ENCODE measurements at places on chromosomes 6 and 20. TPM values are rescaled to one million over a fixed set of nuclear protein-coding genes. Genes with fewer than 3 reads are reported as not detected.

GRCh38 chr6:34386316-34387137 lies 5.9 kb downstream of the NUDT3 start:
- DNase-seq, result peak; percentile 27

TAP1 gene
- 8.6 TPM for polyA plus RNA-seq

SASH1 gene
- polyA plus RNA-seq, result 42.5 TPM

DNA sequence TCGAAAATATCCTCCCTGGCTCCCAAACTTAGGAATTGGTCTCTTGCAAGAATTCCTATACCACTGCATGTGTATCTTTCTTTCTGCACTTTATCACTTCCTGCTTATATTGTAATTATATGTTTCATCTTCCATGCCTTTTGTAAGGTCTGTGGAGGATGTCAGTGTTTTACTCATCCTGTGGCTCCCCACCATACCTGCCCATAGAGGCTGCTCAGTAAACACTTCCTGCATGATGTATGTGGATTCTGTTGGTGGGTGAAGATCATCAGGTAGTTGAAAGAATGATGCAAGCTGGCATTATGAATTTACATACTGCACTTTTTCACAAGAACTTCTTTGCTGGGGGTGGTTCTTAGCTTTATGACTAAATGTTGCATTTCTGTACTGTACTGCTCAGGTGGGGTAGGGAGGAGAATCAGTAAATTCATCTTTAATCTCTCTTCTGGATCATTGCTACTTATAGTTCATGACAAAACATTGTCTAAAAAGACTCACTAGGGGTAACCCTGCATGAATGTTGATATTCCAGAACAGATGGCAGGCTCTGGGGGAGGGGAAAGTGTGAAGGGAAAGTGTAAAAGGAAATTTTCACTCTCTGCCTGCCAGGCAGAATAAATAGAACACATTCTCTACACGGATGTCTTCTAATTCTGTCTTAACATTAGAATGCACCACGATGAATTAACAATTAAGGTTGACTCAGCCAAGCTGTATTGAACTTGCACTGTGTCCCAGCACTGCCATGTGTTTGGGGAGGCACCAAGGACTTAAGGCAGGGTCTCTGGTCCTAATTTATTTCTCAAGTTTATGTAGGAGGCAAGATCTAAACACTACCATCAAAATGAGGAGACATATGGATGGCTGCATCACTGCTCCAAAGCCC lies 36.0 kb upstream of the KLHL31 start:
- peak; percentile 67 for DNase-seq

ARG1 gene
- polyA plus RNA-seq, result 0.31 TPM

- no peak for DNase-seq
These were observed 9.7 kb upstream of the IBTK start for GRCh38 chr6:82257088-82257774.

GRCh38 chr6:41659935-41660334 lies 21.7 kb downstream of the MDFI start:
- DNase-seq, result no peak

DNA sequence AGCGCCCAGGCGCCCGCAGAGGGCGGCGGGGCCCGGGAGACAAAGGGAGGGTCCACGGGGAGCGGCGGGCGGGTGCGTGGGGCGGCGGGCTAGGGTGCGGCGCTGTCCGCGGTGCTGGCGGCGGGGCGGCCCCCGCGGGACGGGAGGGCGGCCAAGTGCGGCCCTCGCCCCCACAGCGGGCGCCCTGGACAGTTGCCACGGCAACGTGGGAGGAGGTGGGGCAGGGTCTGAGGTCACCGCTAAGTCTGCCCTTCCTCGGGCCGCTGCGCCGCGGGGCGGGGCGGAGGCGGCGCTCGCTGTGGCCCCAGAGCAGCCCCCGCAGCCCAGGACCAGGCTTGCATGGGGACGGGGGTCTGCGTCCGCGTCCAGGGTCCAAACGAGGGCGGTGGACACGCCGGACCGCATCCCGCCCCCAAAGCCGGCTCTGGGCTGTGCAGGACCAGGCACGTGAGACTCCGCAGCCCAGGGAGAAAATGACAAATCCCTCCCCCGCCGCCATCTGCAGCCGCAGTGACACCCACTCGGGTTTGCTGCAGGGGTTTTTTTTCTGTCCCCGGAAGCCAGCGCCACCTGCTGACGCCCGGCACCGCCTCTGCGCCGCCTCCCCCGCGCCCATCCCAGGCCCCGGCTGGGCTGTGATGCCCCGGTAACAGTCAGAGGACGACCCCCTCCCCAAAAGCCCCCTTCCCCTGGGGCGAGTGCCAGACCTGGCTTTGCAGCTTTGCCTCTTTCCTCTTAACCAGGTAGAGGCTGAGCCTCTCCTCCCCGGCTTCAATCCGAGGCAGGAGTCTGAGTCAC lies 36.8 kb downstream of the YTHDF1 start:
- peak; percentile 23 for DNase-seq

C6orf15 gene
- not detected for polyA plus RNA-seq

STX16 gene
- 53.4 TPM for polyA plus RNA-seq

DNA sequence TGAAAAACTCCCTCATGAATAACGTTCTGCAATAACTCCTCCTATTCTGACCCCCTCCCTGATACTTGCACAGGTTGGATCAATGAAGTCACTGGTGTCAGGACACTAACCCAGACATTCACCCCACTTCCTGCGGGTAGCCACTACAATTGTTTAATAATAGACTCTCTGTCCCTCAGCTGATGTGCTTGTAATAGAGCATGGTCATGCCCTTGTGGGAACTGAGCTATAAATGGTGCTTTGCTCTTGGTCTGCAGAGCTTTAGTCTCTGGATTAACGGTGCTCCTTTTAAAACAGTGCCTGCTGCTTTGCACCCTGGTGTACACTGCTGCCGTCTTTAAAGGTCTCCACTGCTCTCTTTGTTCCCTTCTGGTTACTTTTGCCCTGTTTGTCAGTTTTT lies 127.3 kb downstream of the BACH2 start:
- peak; percentile 34 for DNase-seq

- no peak for DNase-seq
These were observed 254.6 kb downstream of the LY86 start for GRCh38 chr6:6843057-6843627.

GRCh38 chr20:60365064-60365666 lies 406.9 kb downstream of the CDH26 start:
- no peak for DNase-seq

FBXO30 gene
- polyA plus RNA-seq, result 12.4 TPM

GRCh38 chr6:42185597-42185996 lies 9.2 kb downstream of the GUCA1B start:
- peak; percentile 16 for DNase-seq

GRCh38 chr6:150627585-150628025 lies 27.9 kb downstream of the PLEKHG1 start:
- peak; percentile 82 for DNase-seq

- no peak for DNase-seq
These were observed 69.9 kb downstream of the PPP1R14C start for GRCh38 chr6:150212778-150213177.

SIRPG gene
- not detected for polyA plus RNA-seq

DNA sequence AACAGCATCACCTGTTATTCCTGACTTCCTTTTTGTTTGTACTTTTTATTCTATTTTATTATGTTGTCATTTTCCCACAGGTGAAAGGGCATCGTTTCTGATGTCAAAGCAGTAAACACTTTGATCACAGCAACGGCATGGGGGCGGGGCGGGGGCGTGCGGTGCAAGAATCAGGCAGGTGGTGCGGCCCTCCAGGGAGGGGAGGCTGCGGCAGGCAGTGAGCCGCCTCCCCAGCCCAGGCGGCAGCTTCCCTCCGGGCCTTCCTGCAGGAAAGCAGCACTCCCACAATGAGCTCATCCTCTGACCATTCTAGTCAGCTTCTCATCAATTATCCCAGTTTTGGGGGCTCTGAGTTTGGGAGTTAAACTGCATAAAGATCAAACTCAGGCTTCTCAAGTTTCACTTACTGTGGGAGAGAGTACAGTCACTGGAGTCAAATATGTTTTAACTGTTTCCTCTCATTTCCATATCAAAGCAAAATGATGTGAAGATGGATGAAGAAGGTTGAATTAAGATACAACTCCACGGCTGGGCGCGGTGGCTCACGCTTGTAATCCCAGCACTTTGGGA lies 608.4 kb upstream of the AGPAT4 start:
- DNase-seq, result no peak

EFCAB8 gene
- polyA plus RNA-seq, result 0.12 TPM

PDRG1 gene
- 18.8 TPM for polyA plus RNA-seq

Measured in muscle of leg (tissue), 16 donors.